ENCODE measurements at places on chromosomes 11 and 22.

GRCh38 chr11:47359586-47359985 lies 7.1 kb upstream of the MYBPC3 start:
- no peak for DNase-seq

GRCh38 chr11:64716473-64717267 lies 6.3 kb downstream of the NRXN2 start:
- no peak for DNase-seq

DNA sequence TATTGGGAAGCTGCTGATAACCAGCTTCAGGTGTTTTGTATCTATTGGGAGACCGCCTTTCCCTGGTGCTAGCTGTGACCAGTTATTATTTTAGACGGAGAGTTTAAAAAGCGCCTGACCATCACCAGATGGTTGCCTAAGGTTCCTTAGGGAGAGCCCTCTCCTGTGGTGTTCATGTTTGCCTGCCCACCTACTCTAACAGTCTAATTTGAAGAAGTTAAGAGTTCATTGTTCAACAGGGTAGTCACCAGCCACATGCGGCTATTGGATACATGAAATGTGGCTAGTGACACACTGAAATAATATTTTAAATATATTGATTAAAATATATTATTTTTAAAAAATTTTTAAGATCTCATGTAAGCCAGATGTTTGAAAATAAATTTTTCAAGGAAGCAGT lies 71.3 kb upstream of the SLN start:
- no peak for DNase-seq

DNA sequence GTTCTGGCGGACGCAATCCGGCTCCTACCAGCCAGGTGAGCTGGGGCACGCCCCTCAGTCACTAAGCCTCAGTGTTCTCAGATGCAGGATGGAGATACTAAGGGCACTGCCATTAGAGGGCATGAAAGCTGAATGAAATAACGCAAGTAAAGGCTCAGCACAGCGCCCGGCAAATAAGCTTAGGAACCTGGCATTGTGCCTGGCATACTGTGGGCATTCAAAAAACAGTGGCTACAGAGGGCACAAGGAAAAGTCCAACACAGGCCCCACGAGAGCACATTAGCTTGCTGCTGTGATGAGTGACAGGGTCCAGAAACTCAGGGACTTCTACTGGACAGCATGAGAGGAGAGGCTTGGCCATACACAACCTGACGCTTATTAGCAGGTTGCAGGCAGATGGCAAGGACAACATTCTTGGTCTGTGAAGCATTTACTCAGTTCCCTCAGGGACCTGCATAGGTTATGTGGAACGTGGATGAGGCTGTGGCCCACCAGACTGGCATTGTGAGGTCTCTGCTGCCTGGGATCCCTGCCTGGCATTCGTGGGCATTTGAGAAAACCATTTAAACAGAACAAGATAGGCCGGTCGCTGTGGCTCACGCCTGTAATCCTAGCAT lies 12.2 kb downstream of the TXN2 start:
- DNase-seq: no peak

DNA sequence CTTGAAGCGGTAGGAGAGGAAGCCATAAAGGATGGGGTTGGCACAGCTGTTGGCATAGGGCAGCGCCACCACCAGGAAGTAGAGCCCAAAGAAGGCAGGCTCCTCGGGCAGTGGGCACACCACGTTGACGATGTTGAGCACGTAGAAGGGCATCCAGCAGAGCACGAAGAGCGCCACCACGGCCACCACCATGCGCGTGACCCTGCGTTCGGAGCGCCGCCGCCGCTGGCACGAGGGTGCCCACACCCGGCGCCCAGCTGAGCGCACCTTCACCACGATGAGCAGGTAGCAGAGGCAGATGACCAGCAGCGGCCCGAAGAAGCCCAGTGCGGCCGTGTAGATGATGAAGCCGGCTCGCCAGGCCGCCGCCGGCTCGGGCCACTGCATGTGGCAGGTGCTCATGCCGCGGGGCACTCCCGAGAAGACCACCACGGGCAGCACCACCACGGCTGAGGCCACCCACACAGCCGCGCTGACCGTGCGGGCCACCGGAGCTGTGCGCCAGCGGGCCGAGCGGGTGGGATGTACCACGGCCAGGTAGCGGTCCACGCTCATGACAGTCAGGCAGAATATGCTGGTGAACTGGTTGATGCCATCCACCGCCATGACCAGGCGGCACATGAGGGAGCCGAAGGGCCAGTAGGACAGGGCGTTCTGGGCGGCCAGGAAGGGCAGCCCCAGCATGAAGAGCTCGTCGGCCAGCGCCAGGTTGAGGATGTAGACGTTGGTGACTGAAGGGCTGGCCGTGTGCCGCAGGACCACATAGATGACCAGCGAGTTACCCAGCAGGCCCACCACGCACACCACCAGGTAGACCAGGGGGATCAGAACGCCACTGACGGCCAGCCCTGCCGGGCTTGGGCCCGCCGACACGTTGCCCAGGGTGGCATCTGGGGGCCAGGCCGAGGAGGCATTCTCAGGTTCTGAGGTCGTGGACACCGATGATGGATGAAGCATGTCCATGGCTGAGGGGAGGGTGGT lies 5.1 kb downstream of the SSTR3 start:
- no peak for DNase-seq

GRCh38 chr22:17086788-17087497 lies 2.1 kb downstream of the IL17RA start:
- DNase-seq: no peak

GRCh38 chr11:12007230-12007593 lies 1.2 kb downstream of the DKK3 start:
- DNase-seq: no peak

- no peak for DNase-seq
Measured at GRCh38 chr11:17774232-17775034, 39.9 kb downstream of the KCNC1 start.

- DNase-seq: peak; percentile 15
Measured at GRCh38 chr22:49502126-49502826, 325.4 kb downstream of the BRD1 start.

DNA sequence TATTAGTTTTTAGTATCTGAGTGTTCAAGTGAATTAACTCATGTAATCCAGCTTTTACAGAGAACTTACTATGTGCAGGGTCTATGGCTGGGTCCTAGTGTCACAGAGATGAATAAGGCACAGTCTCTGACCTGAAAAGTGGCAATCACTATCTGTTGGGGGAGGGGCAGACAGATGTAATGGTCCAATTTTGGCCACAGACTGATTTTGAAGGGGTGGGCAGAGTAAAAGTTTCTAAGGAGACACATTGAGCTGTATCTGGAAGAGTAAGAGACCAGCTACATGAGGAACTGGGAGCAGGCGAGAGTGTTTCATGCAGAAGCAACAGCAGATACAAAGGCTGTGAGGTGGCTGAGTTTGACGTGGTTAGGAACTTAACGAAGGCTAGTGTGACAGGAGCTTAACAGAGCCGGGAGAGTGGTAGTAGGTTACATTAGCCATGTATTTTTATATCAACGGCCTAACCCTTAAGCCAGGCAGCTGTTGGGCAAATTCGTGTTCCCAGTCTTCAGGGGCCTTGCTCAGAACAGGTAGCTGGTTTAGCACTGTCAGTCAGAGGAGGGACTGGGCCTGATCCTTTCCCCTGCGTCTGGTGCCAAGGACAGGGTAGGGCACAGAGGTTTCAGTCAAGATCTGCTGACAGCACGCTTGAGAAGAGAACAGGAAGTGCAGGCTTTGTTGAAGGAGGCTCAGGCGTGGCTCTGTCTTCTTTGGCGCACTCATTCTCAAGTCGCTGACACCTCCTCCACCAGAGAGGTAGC lies 1.4 kb upstream of the STIM1 start:
- no peak for DNase-seq

- DNase-seq: no peak
Measured at GRCh38 chr11:121767433-121767832, 314.7 kb upstream of the SORL1-AS1 start.

DNA sequence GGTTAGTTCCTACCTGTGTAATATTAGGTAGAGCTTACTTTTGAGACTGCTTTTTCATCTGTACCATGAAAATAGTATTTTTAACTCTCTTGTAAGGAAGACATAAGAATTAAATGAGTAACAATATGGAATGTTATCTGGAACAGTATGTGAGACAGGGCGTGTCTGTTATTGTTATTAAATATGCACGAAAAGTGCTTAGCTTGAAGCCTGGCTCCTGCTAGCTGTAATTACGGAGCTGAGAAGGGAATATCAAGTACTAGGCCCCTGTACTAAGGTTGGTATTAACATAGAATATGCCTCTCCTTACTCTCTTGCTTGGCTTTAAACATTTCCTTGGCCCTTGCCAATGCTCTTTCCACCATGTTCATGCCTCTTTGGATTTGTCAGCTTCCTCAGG lies 194.0 kb downstream of the FAM76B start:
- DNase-seq: no peak

DNA sequence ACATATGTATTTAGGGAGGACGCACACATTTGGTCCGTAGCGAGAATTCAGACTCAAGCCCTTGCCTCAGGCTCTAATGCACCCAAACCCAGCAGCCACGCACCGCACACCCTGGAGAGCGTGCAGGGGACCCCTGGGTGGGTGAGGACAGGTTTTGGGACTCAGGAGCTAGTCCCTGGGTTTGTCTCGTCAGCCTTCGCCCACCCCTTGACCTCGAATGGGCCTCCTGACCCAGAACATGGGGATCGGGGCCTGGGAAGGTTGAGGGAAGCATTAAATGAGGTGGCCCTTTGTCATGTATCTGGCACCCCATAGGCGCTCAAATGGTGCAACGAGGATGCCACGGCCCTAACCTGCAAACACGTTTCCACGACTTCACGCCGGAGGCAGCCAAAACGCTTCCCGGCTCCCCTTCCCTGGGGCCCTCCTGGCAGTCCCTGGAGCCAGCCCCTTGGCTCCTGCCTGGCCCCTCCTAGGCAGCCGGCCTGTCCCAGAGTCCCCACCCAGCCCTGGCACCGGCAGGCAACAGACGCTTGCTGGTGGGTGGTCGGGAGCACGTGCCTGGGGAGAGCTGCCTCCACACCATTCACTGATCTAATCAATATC lies 5.5 kb upstream of the LINC01488 start:
- DNase-seq: no peak

DNA sequence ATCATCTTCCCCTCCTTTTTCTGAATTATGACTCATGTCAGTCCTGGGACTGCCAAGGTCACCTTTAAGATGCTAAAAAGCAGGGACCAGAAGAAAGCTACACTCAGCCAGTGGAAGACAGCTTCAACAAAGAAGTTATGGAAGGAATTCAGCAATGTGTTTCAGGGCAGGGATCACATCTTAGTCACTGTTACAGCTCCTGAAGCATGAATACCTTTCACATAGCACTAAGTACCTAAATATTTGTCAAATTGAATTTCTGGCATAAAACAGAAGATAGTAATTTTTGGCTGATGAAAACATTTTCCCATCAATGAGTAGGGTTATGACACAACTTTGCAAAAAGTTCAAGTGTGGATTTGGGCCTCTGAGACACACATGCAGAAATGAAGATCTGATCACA lies 5.2 kb downstream of the DDB1 start:
- no peak for DNase-seq

GRCh38 chr11:31236143-31236542 lies 133.4 kb downstream of the DCDC1 start:
- no peak for DNase-seq

GRCh38 chr11:10072841-10073240 lies 221.2 kb downstream of the SBF2 start:
- no peak for DNase-seq

DNA sequence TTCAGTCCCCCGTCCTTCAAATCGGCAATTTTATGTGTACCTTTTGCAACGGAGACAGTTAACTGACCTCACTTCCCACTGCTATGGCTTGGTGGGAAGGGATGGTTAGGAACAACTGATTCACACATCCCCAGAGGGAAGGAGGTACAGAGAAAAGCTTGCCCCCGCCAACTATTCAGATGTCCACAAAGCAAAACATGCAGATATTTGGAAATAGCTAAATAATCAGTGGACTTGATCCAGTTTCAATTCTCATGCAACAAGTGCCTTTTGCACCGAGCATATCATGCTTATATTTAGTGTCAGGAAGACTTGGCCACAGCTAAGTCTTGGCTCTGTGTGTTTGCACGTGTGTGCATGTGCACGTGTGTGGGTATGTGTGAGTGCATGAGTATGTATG lies 144.6 kb downstream of the SNX19 start:
- no peak for DNase-seq

GRCh38 chr11:87212891-87213290 lies 175.2 kb downstream of the TMEM135 start:
- no peak for DNase-seq

DNA sequence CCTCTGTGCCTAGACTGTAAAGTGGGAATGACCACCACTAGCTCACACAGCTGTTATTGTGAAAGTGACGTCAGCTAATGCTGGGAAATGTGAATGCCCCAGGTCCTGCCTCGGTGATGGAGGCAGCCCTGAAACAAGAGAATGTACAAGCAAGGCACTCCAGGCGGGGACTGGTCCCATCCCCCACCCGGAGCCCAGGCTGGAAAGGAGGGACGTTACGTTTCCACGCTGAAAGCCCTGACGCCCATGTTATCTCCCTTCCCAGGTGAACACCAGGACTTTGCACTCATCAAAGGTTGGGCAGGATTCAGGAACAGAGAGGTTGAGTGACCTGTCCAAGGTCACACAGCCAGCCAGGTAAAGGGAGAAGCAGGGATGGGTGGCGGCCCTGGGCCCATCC lies 784 bp downstream of the SULT4A1 start:
- DNase-seq: no peak

- DNase-seq: peak; percentile 63
Measured at GRCh38 chr11:26621132-26621531, 49.1 kb upstream of the MUC15 start.

GRCh38 chr11:16287630-16288280 lies 68.6 kb downstream of the SOX6 start:
- no peak for DNase-seq

DNA sequence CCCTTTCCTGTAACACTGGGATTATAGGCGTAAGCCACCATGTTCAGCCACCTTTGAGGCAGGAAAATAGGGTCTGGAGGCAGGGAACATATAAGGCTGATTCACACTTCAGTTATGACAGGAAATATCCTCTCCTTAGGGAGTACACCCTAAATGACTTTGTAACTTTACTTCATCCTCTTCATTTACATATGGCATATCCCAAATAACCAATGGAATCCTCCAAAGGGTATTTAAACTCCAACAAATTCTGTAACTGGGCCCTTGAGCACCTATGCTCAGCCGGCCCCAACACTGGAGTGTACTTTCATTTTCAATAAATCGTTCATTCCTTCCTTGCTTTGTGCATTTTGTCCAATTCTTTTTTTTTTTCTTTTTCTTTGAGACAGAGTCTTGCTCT lies 1.6 kb upstream of the KAT5 start:
- no peak for DNase-seq

DNA sequence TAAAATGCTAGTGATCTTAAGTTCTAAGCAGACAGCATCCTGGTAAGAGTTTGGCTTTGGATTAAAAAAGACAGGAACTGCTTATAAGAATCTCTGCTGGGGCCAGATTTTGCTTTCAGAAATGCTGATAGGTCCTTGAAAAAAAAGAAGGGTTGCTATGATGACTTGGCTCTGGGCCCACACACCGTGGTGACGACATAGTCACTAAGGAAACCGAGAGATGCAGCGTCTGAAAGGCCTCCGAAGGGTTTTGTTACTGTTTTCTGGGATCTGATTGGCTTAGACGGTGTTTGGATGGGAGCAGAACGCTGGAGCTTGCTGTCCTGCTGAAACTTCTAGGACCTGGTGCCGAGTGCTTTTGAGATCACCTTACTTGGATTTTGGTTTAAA lies 8.4 kb downstream of the FAM118A start:
- DNase-seq: no peak

Measured in epithelial cell of proximal tubule (primary cell).